ENCODE measurements at places on chromosomes 1 and 21. TPM values are rescaled to one million over a fixed set of nuclear protein-coding genes. Genes with fewer than 3 reads are reported as not detected.

The ELAPOR1 gene
- 1.2 TPM for polyA plus RNA-seq

The TPTE gene
- not detected for polyA plus RNA-seq

The CADM3 gene
- polyA plus RNA-seq, result 0.14 TPM

The IFNAR2 gene
- polyA plus RNA-seq, result 19.1 TPM

The TNFRSF18 gene
- 0.18 TPM for polyA plus RNA-seq

The NUDT4B gene
- polyA plus RNA-seq, result not detected

The STRIP1 gene
- 24.4 TPM for polyA plus RNA-seq

The RBM8A gene
- polyA plus RNA-seq, result 204 TPM

The MROH7 gene
- not detected for polyA plus RNA-seq

The ANKRD35 gene
- 3.4 TPM for polyA plus RNA-seq

The RORC gene
- not detected for polyA plus RNA-seq

The AIRE gene
- polyA plus RNA-seq, result not detected

The NUP210L gene
- not detected for polyA plus RNA-seq

The MFAP2 gene
- 469 TPM for polyA plus RNA-seq

The CTSS gene
- polyA plus RNA-seq, result 1.0 TPM

The SH2D5 gene
- polyA plus RNA-seq, result 1.1 TPM

The OR2M7 gene
- not detected for polyA plus RNA-seq

The BGLAP gene
- polyA plus RNA-seq, result 0.25 TPM

The NEXN gene
- polyA plus RNA-seq, result 69.0 TPM

The FAAH gene
- polyA plus RNA-seq, result 0.98 TPM

The PROX1 gene
- 0.20 TPM for polyA plus RNA-seq

The TNFRSF4 gene
- not detected for polyA plus RNA-seq

The UBL4B gene
- not detected for polyA plus RNA-seq

The GUCA2A gene
- not detected for polyA plus RNA-seq

The RPTN gene
- 0.05 TPM for polyA plus RNA-seq

The MYOG gene
- not detected for polyA plus RNA-seq

The AMPD1 gene
- polyA plus RNA-seq, result not detected

The CLCA2 gene
- 0.19 TPM for polyA plus RNA-seq

All from GM23248 (cell line).